ENCODE measurements at places on chromosomes 3 and 15. TPM values are rescaled to one million over a fixed set of nuclear protein-coding genes. Genes with fewer than 3 reads are reported as not detected.

GRCh38 chr3:150751781-150752263, 11.1 kb downstream of the SIAH2 start:
- no peak for DNase-seq

C3orf85 gene
- not detected for total RNA-seq

DNA sequence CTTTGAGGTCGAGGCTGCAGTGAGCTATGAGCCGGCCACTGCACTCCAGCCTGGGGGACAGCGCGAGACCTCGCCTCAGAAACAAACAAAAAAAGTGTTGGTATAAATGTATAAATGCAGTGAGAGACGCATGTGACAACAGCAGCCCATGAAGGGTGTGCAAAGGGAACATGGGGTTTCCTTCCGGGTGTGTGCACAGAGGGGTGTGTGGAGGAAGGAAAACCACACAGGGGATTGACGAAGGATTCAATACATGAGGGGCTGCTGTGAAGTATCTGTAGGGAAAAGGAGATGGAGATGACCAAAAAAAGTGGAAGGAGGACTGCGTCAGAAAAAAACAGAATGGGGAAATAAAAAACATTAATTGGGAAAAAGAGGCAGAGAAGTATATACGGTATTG, 1.1 kb downstream of the MTFMT start:
- no peak for DNase-seq

DNA sequence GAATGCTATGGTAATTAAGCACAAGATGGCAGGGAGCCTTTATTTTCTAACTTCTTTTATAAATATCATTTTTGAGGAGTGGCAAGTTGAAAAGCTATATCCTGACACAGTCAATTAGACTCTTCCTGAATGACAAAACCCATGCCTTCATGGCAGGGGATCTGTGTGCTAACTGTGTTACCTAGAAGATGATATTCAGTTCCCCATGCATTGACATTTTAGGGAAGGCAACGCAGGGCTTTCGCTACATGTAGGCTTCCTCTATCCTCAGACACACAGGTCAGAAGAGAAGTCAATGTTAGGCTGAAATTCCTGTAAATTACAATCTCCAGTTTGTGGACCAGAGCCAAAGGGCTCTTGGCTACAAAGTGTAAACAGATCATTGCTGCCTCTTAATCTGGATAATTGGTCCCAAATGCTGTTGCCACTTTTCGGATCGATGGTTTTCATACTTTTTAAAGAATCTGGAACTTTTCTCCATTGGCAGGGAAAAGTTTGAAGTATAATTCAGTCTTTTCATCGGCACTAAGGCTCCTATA, 22.6 kb upstream of the NR2F2 start:
- no peak for DNase-seq

DNA sequence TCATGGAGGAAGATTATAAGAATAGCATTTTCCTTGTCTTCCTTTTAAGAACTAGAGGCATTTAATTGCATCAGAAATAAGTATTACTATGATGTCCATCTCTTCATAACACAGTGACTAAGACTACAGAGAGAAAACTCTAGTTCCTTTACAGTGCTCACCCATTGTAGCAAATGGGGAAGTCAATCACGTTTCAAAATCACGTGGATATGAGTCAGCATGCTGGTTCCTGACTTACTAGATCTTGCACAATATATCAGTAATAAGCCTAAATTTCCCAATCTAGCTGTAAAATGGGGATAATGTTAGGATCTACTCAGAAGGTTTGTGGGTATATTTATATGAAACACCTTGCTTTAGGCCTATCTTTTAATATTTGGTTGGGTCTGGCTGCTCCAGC, 254.8 kb upstream of the EOMES start:
- DNase-seq: no peak

GRCh38 chr3:151383956-151384355, 597 bp downstream of the P2RY12 start:
- no peak for DNase-seq

DNA sequence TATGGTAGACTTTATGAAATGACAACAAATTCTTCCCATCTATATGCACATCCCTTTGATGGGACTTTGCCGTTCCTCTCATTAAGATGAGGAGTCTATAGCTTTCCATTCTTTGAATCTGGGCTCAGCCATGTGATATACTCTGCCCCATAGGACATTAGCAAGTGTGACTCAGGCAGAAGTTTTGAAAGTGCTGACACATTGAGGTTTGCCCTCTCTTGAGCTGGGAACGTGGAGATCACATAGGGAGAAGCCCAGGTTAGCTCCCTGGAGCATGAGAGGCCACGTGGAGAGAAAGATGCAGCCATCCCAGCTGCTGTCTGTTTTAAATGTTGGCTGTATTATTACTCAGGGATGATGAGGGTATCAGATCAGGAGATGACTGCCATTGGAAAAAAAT, 67.7 kb upstream of the OXTR start:
- no peak for DNase-seq

ZBTB11 gene
- total RNA-seq: 24.2 TPM

MKRN3 gene
- total RNA-seq: 7.4 TPM

PLOD2 gene
- total RNA-seq: 67.7 TPM

IGDCC3 gene
- total RNA-seq: 4.7 TPM

ERC2 gene
- 51.3 TPM for total RNA-seq

CYP1A2 gene
- not detected for total RNA-seq

GRCh38 chr3:132593947-132594323, 3.1 kb upstream of the ACKR4 start:
- DNase-seq: no peak

DNA sequence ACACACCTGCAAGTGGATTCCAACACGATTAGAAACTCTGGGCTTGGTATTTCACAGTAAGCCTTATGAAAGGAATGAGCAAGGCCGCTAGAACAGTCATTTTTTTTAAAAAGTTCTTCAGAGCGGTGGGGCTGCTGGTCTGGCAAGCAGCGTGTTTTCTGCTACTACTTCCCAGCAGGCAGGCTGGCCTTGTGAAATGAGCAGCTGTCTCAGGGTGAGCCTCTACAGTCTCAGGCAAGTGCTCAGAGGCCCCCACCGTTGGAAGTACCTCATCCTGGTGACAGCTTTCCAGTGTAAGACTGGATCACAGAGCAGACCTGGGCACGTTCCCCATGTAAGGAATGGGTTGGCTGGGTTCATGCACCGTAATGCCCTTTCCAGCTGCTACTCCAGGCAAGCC, 119.2 kb downstream of the LRIG1 start:
- DNase-seq: no peak

- no peak for DNase-seq
Observed at GRCh38 chr3:35737934-35738706, 98.8 kb downstream of the ARPP21 start.

DNA sequence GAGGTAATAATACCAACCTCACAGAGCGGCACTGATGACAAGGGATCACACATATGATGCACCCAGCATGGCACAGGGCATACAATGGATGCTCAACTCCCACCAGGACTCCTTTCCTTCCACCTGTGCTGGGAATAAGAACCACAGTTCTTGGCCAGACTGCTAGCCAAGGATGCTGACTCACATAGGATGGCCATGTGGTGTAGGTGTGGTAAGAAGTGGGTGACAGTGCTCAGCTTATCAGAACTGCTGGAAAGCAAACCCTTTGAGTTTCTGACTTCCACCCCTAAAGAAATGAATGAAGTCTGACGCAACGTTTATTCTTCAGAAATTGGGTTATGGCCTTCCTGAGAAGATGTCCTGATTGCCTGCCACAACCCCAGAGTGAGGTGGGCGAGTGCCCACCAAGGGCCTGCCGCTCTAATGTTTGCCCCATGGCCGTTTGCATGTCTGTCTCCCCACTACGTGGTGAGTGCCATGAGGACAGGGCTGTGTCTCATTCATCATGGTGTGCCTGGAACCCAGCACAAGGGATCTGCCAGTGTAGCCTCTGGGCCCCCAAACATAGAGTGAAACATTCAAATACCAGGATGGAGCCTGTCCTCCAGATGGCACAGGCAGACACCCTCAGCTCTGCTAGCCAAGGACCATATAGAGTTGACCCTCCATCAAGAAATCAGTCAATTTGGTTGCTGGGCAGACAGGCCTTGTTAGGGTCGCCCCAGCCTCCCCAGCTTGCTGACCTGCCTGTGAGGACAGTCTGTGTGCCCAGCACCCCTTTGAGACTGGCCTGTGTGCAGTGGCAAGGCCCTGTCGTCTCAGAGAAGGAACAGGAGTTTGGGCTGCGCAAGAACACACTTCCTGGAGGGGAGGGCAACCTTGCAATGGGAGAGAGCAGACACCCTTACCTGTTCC, 57.6 kb upstream of the SLCO2A1 start:
- DNase-seq: no peak

GRCh38 chr3:29226706-29227105, 54.2 kb upstream of the RBMS3 start:
- DNase-seq: peak; percentile 17

EPHB1 gene
- 10.0 TPM for total RNA-seq

- no peak for DNase-seq
Observed at GRCh38 chr3:157103860-157104259, 56.1 kb downstream of the CCNL1 start.

FANCI gene
- total RNA-seq: 19.7 TPM

GRCh38 chr3:69433969-69434325, 48.1 kb upstream of the FRMD4B start:
- DNase-seq: no peak

GRCh38 chr3:143831994-143832393, 16.3 kb downstream of the SLC9A9 start:
- no peak for DNase-seq

DNA sequence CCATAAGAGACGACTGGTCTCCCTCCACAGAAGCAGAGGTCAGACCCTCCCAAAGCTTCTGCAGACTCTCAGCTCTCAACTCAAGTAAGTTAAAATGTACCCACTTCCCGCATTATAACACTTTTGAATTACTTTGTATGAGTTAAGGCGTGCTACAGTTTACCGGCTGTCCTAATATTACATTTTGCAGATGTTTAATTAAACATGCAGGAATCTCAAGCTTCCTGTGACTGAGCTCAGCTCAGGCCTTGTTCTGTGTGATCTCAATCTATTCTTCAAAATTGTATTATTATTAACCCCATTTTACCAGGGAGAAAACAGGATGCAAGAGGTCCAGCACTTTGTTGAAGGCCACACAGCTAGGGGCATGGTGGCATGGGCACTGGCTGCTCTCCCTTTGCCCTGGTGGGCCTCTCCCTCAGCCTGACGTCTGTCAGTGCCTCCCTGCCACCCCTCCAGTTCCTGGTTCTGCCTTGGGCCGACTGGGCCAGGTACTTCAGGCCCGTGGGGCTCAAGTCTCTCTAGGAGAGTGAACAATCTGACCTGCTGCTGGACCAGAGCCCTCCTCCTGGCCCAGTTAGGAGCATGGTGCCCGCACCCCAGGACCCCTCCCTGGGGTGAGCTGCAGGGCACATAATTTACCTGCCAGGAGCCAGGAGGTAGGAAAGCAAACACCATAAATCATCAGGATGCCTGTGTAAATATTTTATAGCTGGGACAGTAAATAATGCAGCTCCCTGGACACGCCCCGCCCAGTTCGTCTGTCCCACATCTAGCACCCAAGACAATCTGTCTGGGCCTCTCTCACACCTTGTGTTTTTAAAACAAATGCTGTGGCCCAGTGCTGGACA, 14.9 kb upstream of the RFT1 start:
- no peak for DNase-seq

- no peak for DNase-seq
Observed at GRCh38 chr3:15291589-15292541, 40.5 kb downstream of the SH3BP5 start.

- peak; percentile 55 for DNase-seq
Observed at GRCh38 chr3:32146746-32147211, 40.4 kb downstream of the GPD1L start.

FOXB1 gene
- total RNA-seq: 2.0 TPM

Measured in spinal cord (tissue), 10 donors.